ENCODE measurements at places on chromosomes 6 and 20.

DNA sequence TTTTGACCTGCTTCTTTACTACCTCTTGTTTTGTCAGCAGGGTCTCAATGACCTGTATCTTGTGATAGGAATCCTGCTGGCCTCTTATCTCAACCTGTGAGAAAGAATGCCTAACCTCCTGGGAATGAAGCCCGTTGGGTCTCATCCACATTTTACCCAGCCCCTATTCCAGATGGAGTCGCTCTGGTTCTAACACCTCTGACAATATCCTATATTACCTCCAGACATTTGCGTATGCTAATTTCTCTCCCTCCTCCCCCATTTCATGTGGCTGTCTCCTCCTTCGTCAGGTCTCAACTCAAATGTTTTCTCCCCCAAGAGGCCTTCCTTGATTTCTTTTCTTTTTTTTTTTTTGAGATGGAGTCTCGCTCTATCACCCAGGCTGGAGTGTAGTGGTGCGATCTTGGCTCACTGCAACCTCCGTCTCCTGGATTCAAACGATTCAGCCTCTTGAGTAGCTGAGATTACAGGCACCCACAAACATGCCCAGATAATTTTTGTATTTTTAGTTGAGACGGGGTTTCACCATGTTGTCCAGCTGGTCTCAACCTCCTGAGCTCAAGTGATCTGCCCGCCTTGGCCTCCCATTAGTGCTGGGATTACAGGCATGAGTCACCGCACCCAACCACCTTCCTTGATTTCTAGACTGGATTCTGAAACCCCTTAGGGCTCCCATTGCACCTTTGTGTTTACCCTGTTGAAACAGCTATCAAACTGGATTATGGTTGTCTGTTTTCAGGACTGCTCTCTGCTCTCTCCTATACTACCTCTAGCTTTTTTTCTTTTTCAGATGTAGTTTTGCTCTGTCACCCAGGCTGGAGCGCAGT lies 49.5 kb upstream of the B4GALT5 start:
- DNase-seq: no peak

- DNase-seq: no peak
Observed at GRCh38 chr6:4388675-4389074, 253.3 kb upstream of the ECI2 start.

- no peak for DNase-seq
Observed at GRCh38 chr6:162621246-162621645, 106.3 kb downstream of the PRKN start.

GRCh38 chr6:70735513-70735912 lies 67.8 kb downstream of the SMAP1 start:
- DNase-seq: no peak

GRCh38 chr6:118864341-118865099 lies 29.4 kb upstream of the ASF1A start:
- no peak for DNase-seq

GRCh38 chr6:40845553-40845952 lies 193.5 kb downstream of the UNC5CL start:
- DNase-seq: no peak

DNA sequence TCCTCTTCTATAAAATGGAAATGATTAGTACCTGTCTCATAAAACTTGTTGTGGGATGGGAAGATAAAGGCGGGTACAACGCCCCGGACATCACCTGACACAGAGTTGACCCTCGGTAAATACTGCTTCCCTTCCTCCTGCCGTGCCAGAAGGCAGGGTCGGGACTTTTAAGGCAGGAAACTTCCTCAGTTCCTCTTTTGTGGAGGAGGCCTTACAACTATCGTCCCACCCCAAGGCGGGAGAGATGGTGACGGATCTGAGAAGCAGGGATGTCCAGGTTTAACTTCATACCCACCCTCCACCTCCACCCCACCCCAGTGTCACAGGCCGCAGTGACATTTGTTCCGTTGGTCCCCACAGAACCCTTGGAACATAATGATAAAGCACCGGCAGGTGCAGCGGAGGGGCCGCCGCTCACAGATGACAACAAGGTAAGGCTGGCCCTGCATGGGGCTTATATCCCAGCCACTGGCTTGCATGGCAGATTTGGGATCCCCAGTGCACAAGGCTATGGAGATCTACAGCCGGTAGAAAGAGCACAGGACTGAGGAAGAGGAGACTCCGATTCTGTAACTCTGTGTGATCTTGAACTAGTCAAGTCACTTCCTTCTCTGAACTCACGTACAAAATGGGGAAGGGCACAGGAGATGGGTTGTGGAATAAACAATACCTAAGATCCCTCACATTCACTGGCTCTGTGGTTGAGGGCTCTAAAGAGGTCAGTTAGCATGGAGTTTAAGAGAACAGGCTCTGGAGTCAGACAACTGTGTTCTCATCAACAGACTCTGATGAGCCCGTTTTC lies 764 bp downstream of the DNTTIP1 start:
- DNase-seq: no peak

- DNase-seq: no peak
Observed at GRCh38 chr20:11057624-11058023, 383.8 kb upstream of the JAG1 start.

DNA sequence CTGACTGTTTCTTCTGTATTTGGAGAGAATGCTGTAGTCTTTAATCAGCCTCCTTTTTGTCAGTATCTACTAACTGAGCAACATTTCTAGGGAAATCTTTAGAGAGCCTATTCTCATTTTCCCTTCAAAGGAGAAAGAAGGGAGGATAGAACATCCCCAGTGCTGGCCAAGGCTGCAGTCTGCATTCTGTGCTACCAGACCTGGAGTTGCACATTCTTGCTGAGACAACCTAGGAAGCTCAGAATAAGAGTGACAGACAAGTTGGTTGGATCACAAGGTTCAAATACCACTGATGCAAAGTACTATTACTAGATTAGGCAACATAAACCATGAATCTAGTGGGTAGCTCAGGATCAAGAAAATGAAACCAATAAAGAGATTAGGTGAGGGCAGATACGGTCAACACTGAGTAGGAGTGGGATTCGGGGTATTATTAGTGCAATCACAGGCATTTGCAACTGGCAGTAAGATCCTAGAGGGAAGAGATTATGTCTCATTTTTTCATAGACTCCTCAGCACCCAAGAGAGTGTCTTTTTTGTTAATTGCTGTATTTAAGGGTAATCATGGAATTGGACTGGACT lies 213.5 kb upstream of the FAM83B start:
- no peak for DNase-seq

GRCh38 chr6:134092449-134092848 lies 40.0 kb upstream of the SLC2A12 start:
- DNase-seq: no peak

DNA sequence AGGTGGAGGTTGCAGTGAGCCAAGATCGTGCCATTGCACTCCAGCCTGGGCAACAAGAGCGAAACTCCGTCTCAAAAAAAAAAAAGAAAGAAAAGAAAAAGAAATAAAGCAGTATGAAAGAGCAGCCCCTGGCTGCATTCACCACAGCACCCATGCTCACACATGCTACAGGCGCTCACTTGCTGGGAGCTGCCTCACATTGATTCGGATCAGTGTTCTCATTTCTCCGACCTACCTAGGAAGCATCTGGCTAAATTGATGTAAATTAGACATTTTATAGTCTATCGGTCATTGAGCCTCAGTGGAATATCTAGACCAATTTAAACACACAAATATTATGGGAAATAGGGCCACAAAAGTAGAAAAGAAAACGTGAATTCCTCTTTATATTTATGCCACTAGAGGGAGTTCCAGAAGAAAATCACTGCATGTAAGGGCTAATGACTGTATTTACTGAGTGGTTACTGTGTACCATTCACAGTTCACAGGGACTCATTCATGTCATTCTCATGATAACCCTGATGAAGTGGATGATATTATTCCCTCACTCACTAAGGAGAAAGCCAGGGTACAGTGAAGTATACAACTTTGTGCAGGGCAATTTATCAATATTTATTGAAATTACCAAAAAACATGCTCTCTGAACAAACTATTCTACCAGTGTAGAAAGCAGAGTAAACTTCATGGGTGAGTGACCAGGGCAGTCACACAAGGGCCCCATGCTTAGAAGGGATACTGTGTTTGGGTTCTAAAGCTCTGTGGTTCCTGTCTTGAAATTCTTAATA lies 5.3 kb upstream of the MOG start:
- DNase-seq: no peak

DNA sequence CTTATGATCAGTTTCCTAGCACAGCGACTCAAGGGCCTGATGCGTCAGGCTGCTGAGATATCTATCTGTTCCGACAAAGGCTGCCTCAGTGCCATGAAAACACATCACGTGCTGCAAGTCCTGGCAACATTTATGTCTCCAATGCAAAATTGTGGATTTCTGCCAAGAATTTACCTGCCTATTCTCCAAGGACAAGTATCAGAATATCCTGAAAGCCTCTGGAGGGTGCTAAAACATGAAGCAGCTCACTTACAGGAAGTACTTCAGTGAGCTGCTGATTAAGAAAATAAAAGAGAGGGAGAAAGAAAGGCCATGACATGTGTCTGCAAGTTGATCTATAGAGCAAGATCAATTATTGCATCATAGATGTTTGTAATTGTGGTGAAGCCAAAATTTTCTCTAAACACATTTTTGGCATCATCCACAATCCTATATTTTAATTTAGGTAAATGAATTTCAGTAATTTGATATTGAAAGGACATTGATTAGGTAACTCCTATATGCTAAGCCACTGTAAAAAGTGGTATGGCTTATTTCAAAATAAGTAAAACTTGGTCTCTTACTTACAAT lies 25.8 kb upstream of the TPBG start:
- no peak for DNase-seq

- peak; percentile 39 for DNase-seq
Observed at GRCh38 chr20:31560094-31560745, 44.9 kb upstream of the ID1 start.

DNA sequence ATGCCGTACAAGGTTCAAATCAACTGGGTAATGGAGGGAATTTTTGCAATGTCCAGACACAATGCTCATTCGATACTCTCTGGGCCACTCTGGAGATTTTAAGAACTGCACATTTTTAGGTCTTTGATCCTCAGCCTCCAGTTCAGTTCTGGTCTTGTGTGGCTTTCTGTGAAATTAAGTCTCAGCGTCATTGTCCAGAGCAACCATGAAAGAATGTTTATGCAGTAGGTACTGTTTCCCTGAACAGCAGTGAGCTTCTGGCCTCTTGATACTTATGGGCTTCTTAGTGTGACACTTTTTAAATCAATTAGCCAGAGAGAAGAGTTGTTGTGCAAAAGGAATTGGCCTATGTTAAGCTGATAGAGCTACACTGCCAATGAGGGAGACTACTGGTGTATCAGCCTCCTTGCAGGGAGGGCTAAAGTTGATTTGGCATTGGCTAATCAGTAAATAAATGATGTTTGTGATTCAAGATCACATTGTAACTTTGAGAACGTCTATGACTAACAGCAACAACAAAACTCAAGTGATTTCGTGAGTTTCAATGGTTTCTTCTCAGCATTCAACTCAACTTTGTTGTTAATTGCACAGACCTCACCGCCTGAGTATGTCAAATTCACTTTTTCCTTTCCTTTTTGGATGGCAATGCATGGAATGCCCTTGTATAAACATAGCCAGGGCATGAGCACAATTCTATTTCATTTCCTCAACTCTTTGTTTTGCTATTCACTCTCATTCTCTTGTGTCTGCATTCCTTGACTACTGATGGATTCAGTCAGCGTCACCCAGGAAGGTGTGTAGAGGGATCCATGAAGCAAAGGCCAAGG lies 85.1 kb downstream of the GJA1 start:
- DNase-seq: no peak

- peak; percentile 19 for DNase-seq
Observed at GRCh38 chr6:145963216-145964068, 716 bp downstream of the SHPRH start.

- no peak for DNase-seq
Observed at GRCh38 chr6:91879386-91879995, 1292.6 kb upstream of the MAP3K7 start.

GRCh38 chr20:58907320-58908137 lies 55.0 kb downstream of the GNAS start:
- DNase-seq: peak; percentile 30

- DNase-seq: no peak
Observed at GRCh38 chr6:48619771-48620170, 508.8 kb upstream of the PTCHD4 start.

DNA sequence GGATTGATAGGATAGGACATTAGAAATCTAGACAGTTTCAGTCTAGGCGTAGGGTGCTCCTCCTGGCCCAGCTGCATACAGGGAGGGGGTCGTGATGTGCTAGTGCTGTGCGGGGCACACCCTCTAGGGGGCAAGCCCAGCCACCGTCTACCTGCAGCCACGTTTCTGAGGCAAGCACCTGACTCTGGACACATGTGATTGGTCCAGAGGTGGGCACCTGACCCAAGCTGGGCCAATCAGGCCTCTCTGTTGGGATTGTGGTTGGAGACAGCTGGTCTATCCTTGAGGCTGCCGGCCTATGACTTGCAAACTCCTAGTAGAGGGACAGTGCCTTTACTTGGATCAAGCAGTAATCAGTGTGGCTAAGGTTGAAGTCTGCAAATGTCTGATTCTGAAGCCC lies 317.1 kb downstream of the BMP7 start:
- no peak for DNase-seq

- DNase-seq: no peak
Observed at GRCh38 chr20:19880256-19881079, 122.4 kb downstream of the RIN2 start.

- DNase-seq: no peak
Observed at GRCh38 chr20:50455656-50456451, 54.3 kb upstream of the PTPN1 start.

DNA sequence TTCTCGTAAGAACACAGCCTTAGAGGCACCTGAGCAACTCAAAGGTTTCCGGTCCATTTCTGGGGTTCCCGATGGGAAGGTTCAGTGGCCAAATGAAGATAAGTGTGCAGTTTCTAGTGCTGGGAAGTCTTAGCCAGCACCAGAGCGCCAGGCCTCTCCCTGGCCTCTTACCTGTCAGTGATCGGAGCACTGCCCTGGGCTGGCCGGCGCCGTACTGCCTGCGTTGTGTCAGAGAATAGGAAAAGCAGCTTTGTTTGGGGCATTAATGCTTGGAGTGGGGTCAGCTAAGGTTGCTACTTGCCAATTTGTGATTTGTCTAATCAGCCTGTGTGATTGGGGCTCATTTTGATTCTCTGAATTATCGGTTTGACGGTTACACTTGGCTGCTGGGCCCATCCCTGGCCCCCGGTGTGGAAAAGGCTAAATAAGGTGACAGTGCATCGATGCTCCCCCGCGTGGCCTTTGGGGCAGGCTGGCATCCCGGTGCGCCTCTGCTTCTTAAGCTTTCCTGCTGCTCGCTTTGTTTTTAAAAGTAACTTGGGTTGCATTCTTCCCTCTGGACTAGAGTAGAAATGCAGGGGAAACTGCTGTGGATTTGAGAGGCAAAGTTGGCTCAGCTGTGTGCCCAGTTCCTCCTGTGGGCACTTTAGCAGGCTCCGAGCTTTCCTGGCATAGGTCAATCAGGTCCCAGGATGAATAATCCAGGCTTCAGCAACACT lies 51.8 kb downstream of the TCP11 start:
- no peak for DNase-seq

DNA sequence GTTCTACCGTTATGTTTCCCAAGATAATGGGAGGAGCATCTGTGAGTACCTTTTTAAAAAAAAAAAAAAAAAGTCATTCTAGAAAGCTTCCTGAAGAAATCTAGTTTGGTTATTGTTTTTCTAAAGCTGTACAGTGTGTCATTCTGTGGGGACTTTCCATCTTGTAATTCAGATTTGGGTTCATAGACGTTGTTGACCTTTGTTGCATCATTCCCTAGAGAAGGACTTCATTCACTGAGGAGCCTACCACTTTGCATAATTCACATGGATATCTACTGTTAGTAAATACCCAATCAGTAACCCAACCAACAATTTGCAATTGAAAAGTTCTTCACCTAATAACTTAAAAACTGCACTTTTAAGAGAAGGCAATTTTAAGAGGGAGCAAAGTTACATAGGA lies 60.1 kb downstream of the RPP40 start:
- no peak for DNase-seq

Data from stimulated activated CD8-positive, alpha-beta memory T cell treated with anti-CD3 and anti-CD28 coated beads, Interleukin-12 subunit alpha, Interleukin-12 subunit beta, amount 100 ng/mL, for 4 hours (primary cell).